ENCODE measurements at places on chromosomes 12 and 14.

DNA sequence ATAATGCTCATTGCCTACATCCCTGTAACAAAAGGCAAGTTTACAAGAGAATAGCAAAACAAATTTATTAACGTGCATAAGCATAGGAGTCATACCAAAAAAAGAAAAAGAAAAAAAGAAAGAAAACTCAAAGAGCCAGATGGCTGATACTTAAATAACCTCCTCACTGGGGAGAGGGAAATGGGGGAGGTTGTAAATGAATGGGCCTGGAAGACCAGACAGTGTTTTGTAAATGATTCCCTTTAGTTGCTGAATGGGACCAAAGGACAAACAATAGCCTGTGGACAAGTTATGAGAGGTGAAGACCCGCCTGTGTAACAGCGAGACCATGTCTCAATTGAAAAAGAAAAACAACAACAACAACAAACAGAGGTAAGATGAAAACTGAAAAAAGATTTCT is 35.3 kb downstream of the CAPS2 start:
- H3K36me3 ChIP-seq, result no peaks in the 10 kb centered on the region
- no peaks in the 10 kb centered on the region for H3K4me1 ChIP-seq
- H3K27me3 ChIP-seq, result no peaks in the 10 kb centered on the region
- H3K27ac ChIP-seq, result no peak overlapping the region

- H3K4me1 ChIP-seq, result no peaks in the 10 kb centered on the region
- no peaks in the 10 kb centered on the region for H3K36me3 ChIP-seq
- peaks cover 10% of the 10 kb centered on the region for H3K27me3 ChIP-seq
- H3K4me3 ChIP-seq, result no peak overlapping the region
- DNase-seq, result no peak
These were observed 8.0 kb upstream of the SLC17A8 start for GRCh38 chr12:100348657-100349454.

DNA sequence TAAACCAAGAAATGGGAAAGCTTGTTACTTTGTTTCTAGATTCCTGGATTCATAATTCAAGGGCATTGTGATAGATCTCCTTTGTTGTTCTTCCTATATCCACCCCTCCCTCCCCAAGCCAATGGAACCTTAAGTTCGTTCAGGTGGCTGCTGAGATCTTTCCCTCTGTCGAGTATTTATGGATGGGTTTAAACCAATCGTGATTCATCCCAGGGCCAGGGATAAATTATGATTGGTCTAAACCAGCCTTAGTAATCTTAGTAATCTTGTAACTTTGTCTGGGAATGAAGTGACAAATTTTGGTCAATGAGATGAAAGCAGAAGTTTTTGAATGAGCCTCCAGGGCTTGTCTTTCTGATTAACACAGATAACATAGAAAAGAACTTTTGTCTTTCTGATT is 56.1 kb upstream of the PCED1B start:
- no peaks in the 10 kb centered on the region for H3K4me1 ChIP-seq
- H3K36me3 ChIP-seq, result no peaks in the 10 kb centered on the region
- no peak overlapping the region for H3K4me3 ChIP-seq

DNA sequence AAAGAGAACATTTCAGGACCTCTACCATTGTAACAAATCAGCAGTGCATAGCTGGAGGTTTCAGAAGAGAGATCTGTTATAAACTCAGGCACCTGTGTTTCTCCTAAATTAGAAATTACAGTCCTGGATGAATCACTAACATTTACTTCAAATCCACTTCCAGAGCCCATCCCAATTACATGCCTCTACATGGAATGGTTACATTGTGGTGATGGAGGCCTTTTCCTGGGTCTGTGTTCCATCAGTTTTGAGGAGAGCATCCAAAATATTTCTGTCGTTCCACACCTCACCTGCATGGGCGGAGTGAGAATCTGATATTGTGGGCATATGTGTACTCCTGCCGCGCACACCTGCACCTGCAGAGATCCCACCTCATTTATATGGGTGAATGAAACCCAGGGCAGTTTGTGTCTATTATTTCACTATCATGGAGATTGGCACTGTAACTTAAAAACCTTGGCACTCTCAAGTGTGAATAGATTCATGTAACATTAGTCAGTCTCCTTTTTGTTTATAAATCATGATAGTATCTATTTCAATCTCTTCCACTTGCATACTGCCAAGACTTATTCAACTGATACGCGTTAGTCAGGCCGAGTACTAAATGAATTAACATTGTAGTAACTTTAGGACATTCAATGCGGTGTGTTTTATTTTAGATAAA is 215.1 kb upstream of the FAR2 start:
- H3K4me3 ChIP-seq, result no peak overlapping the region
- no peak overlapping the region for H3K27ac ChIP-seq
- DNase-seq, result no peak

GRCh38 chr12:89225808-89226411 is 126.4 kb downstream of the DUSP6 start:
- no peak overlapping the region for H3K4me3 ChIP-seq
- no peak for DNase-seq
- no peak overlapping the region for H3K27ac ChIP-seq
- no peaks in the 10 kb centered on the region for H3K4me1 ChIP-seq

DNA sequence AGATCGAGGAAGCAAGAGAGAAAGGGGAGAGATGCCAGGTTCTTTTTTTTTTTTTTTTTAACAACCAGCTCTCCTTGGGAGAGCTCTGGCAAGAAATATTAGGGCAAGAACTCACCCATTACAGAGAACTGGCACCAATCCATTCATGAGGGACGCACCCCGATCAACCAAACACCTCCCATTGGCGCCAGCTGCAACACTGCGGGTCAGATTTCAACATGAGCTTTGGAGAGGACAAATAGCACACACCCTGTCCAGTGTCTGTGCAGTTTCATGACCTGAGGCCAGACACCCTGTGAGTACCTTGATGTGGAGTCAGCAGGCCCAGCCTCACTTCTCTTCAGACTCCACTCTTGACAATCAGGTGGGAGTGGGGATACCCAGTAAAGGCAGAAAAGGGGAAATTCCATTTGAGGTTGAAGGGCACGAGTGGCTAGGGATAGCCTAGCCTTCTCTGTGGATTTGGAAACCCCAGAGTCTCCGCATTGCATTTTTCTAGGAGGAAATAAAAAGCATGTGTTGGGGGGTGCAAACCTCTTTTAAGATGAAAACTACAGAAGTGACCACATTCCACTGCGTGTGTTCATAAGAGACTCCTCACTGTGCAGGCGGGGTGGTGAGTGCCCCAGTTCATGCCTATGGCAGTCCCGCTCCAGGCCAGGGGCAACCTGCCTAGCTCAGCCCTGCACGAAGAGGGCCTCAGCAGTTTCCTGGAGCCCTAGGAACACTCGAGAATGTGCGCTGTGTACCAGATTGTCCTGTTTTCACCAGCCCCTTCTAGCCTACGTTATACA is 42.4 kb upstream of the GPATCH2L start:
- no peaks in the 10 kb centered on the region for H3K36me3 ChIP-seq
- no peaks in the 10 kb centered on the region for H3K4me1 ChIP-seq
- peaks cover 29% of the 10 kb centered on the region for H3K27me3 ChIP-seq

- peaks cover 4% of the 10 kb centered on the region for H3K27me3 ChIP-seq
- H3K4me3 ChIP-seq, result no peak overlapping the region
- no peaks in the 10 kb centered on the region for H3K4me1 ChIP-seq
- H3K36me3 ChIP-seq, result no peaks in the 10 kb centered on the region
- no peak for DNase-seq
These were observed 404.8 kb downstream of the ATP23 start for GRCh38 chr12:58346032-58346632.

DNA sequence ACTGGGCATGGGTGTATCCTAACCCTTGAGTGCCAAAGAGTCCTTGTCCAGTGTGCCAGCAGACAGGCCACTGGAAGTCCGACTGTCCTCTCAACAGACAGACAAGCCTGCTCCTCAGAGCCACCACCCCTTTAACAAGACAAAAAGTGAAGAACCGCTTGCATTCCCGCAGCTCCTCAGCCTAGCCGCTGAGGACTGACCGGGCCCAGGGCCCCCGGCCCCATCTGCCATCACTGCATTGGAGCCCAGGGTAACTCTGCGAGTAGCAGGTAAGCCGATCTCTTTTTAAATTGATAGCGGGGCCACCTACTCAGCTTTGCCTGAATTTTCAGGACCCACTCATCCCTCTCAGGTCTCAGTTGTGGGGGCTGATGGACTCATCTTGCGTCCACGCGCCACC is 68.9 kb downstream of the MOK start:
- DNase-seq, result no peak
- H3K4me1 ChIP-seq, result no peaks in the 10 kb centered on the region
- no peaks in the 10 kb centered on the region for H3K36me3 ChIP-seq
- no peak overlapping the region for H3K4me3 ChIP-seq

GRCh38 chr14:36661506-36662257 is at the start of gene PAX9:
PAX9 (plus strand) TSS chr14:36661860; CDS start chr14:36662090, 230 bp downstream.
- H3K36me3 ChIP-seq, result peaks cover 24% of the 10 kb centered on the region
- H3K27ac ChIP-seq, result peak within 1 kb of the TSS; percentile 88
- peak within 1 kb of the TSS; percentile 68 for H3K4me3 ChIP-seq
- H3K4me1 ChIP-seq, result peaks cover 22% of the 10 kb centered on the region
- no peak for DNase-seq

DNA sequence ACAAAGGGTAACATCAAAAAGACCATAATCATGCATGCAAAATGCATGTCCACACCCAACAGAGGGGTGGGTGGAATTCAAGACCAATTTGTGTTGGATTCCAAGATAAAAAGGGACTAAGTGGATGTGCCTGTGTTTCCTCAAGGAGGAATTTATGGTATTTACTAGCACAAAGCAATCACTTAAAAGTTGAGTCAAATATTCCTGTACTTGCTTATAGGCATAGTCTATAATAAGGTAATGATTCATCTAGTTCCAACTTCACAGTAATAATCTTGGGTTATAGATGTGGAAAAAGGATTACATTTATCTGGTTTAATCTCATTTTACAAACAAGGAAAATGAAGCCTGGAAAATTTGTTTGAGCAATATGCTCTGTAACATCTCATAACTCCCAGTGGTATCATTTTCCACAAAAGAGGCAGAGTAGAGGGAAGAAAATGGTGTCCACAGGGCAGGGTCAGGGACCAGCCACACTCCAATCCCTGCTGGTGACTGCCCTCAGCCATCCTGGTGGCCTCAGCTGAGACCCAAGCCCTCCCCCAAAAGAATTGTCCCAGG is 80.8 kb upstream of the REP15 start:
- H3K36me3 ChIP-seq, result peaks cover 8% of the 10 kb centered on the region
- no peak overlapping the region for H3K4me3 ChIP-seq
- H3K27ac ChIP-seq, result no peak overlapping the region

- no peak overlapping the region for H3K4me3 ChIP-seq
- no peak for DNase-seq
- H3K36me3 ChIP-seq, result peaks cover 7% of the 10 kb centered on the region
- no peak overlapping the region for H3K27ac ChIP-seq
- H3K27me3 ChIP-seq, result no peaks in the 10 kb centered on the region
- H3K4me1 ChIP-seq, result peaks cover 20% of the 10 kb centered on the region
These were observed 17.2 kb downstream of the SAMD4A start for GRCh38 chr14:54584097-54584496.

GRCh38 chr14:79162833-79163232 is 992.7 kb downstream of the NRXN3 start:
- H3K27ac ChIP-seq, result no peak overlapping the region
- no peak overlapping the region for H3K4me3 ChIP-seq
- H3K27me3 ChIP-seq, result no peaks in the 10 kb centered on the region
- DNase-seq, result no peak

- H3K36me3 ChIP-seq, result peaks cover 43% of the 10 kb centered on the region
- DNase-seq, result no peak
- no peaks in the 10 kb centered on the region for H3K27me3 ChIP-seq
- no peak overlapping the region for H3K4me3 ChIP-seq
- peaks cover 14% of the 10 kb centered on the region for H3K4me1 ChIP-seq
These were observed 28.6 kb downstream of the BRMS1L start for GRCh38 chr14:35854696-35855270.

- no peak overlapping the region for H3K27ac ChIP-seq
- H3K4me3 ChIP-seq, result no peak overlapping the region
- DNase-seq, result no peak
- H3K4me1 ChIP-seq, result no peaks in the 10 kb centered on the region
- no peaks in the 10 kb centered on the region for H3K36me3 ChIP-seq
These were observed 25.1 kb upstream of the GPHB5 start for GRCh38 chr14:63343878-63344277.

GRCh38 chr12:78881685-78882084 is 17.1 kb downstream of the SYT1 start:
- peaks cover 2% of the 10 kb centered on the region for H3K4me1 ChIP-seq
- H3K4me3 ChIP-seq, result no peak overlapping the region
- no peaks in the 10 kb centered on the region for H3K27me3 ChIP-seq
- DNase-seq, result no peak
